ENCODE measurements at places on chromosomes 3 and 15.

GRCh38 chr15:31605467-31605931, 278.9 kb downstream of the KLF13 start:
- DNase-seq, result no peak

- DNase-seq, result no peak
These were observed 78.0 kb downstream of the MYH15 start for GRCh38 chr3:108432431-108432830.

DNA sequence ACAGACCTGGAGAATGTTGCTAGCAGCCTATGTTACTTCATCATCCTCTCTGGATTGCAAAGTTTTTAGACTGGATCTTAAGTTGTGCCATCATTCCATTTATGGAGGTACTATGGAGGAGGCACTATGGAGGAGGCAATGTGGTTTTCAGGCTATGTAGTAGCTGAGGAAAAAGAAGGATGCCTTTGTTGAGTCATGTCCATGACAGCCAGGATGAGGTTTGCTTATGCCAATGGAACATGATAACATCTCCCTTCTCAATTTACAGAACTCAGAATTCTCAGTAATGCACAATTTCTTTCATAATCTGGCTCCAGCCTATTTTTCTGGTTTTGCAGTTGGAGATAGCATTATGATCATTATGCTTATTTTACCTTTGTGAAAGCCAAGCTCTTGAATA, 65.9 kb upstream of the TMEM108 start:
- no peak for DNase-seq

DNA sequence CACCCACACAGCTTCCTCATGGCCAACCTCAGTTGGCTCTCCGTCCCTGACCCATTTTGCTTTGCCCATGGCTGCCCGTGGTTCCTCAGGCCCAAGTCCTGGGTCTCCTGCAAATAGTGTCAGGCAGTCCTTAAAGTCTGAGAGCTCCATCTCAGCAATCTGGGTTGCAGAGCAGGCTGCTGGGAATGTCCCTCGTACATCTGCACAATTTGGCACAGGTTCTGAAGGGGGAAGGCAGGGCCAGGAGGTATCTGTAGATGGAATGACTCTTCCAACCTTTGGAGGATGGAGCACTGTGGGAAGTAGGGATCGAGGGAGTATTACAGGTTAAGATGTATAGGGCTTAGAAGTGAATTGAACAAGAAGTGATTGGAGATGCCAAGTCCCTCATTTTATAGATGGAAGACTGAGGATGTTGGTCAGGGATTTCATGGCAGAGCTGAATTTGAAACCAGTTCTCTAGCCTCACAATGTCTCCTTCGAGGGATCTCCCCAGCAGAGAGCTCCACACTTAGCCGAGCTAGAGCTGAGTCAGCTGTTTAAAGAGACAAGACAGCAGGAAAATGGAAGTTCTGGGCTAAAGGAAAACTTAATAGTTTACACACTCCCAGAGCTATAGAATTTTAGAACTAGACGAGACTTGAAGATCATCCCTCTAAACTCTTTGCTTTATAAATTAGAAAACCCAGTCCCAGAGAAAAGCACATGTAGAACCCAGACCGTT, 9.2 kb downstream of the CKMT1A start:
- no peak for DNase-seq
